CD4-positive, alpha-beta memory T cell (primary cell): ENCODE measurements at places on chromosomes 7 and 10.

- H3K27ac ChIP-seq = no peak overlapping the region
- DNase-seq = no peak
- H3K27me3 ChIP-seq = no peaks in the 10 kb centered on the region
- no peaks in the 10 kb centered on the region for H3K4me1 ChIP-seq
Observed at GRCh38 chr7:158005531-158005930, 582.1 kb downstream of the PTPRN2 start.

GRCh38 chr10:67077376-67077775 is 151.5 kb downstream of the LRRTM3 start:
- H3K4me1 ChIP-seq = no peaks in the 10 kb centered on the region
- H3K27ac ChIP-seq = no peak overlapping the region
- no peak for DNase-seq
- H3K27me3 ChIP-seq = no peaks in the 10 kb centered on the region
- no peaks in the 10 kb centered on the region for H3K36me3 ChIP-seq

DNA sequence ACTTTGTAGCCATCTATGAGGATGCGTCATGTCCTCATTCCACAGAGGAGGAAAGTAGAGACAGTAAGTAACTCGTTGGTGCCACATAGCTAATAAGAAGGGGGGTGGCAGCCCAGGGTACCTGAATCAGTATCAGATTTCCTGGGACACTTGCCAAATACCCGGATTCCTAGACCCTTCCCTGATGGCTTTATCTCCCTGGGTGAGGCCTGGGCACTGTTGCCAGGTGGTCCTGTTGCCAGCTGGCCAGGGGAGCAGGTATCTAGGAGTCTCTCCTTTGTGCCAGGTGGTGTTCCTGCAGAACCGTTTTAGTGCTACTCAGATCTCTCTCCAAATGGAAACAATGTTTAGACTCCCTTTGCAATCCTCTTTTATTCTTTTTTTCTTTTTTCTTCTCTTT is 12.7 kb downstream of the SLC29A3 start:
- H3K36me3 ChIP-seq = no peaks in the 10 kb centered on the region
- no peaks in the 10 kb centered on the region for H3K4me1 ChIP-seq
- H3K27me3 ChIP-seq = no peaks in the 10 kb centered on the region

DNA sequence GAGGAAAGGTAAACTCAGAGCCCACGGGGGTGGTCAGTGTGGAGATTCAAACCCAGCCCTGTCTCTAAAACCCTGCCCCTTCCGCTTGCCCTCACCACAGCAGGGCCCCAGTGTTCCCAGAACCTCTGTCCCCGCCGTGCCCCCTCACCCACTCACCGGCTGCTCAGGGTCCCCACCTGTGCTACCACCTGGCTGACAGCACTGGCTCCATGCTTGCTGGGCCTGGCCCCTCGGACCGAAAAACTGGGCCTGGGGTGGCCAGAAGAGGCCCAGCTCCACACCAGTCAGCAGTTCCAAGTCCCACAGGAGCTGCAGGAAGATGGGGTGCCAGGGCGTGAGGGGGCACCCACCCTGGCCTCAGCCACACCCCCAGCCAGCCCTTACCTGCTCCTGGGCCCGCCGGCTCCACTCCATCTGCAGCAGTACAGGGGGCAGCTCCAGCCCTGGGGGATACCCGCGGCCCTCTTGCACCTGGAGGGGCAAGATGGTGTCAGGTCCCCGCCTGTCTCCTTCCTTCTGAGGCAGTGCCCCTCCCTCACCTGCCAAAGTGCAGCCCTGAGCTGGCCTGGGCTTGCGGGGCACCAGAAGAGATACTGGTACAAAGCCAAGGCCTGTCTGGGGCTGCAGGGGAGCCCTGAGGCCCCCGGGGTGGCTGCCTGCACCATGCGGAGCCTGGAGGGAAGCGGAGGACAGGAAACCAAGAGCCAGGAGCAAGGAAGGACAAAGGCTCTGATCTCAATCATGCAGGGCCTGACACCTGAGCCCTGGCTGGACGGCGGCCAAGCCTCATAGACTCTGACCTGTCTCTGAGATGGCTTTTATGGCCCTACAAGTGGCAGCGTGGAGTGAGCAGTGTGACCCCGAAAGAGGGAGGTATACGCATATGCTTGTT is 11.7 kb downstream of the ATP6V1F start:
- H3K4me1 ChIP-seq = peaks cover 8% of the 10 kb centered on the region
- no peak for DNase-seq
- H3K27me3 ChIP-seq = no peaks in the 10 kb centered on the region
- H3K27ac ChIP-seq = no peak overlapping the region

DNA sequence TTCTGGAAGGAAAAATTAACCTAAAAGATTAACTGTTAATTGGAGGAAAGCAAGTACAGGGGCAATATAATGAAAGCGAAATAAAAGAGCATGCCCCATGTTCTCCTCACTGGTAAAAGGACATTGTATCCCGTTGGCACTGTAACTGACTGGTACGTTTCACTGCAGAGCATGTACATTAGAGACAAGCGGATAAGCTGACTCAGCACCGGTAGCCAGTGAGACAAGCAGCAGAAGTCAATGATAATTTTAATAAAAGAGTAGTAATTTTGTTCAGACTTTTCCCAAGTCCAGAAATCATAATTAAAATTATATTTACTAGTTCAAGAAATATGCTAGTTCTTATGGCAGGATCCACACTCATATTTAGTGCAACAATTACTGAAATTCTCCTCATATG is 161.5 kb upstream of the VWC2 start:
- H3K4me3 ChIP-seq = no peak overlapping the region
- no peaks in the 10 kb centered on the region for H3K27me3 ChIP-seq
- DNase-seq = no peak
- H3K27ac ChIP-seq = no peak overlapping the region
- no peaks in the 10 kb centered on the region for H3K36me3 ChIP-seq

GRCh38 chr10:90751107-90751997 is 106.5 kb downstream of the HTR7 start:
- no peaks in the 10 kb centered on the region for H3K27me3 ChIP-seq
- no peak overlapping the region for H3K27ac ChIP-seq
- H3K4me3 ChIP-seq = no peak overlapping the region
- no peaks in the 10 kb centered on the region for H3K36me3 ChIP-seq
- DNase-seq = peak; percentile 29
- H3K4me1 ChIP-seq = no peaks in the 10 kb centered on the region
